ENCODE measurements at places on chromosomes 2 and 18.

DNA sequence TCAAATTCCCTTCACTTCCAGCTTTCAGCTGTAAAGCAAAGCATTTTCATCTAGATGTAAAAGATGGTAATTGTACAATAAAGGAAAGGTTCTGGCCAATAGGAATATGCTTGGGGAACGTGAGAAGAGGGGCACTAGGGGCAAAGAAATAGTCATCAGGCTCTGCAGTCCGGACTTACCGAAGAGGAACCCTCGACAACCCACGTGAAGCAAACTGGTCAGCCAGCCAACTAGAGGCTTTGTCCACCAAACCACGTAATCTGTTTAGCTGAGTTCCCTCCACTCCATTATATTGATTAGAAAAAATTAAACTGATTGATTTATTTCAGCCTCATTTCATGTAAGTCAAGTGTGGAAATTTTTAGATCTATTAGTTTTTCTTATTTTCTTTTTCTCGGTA lies 300.4 kb upstream of the FANCL start:
- DNase-seq: no peak

DNA sequence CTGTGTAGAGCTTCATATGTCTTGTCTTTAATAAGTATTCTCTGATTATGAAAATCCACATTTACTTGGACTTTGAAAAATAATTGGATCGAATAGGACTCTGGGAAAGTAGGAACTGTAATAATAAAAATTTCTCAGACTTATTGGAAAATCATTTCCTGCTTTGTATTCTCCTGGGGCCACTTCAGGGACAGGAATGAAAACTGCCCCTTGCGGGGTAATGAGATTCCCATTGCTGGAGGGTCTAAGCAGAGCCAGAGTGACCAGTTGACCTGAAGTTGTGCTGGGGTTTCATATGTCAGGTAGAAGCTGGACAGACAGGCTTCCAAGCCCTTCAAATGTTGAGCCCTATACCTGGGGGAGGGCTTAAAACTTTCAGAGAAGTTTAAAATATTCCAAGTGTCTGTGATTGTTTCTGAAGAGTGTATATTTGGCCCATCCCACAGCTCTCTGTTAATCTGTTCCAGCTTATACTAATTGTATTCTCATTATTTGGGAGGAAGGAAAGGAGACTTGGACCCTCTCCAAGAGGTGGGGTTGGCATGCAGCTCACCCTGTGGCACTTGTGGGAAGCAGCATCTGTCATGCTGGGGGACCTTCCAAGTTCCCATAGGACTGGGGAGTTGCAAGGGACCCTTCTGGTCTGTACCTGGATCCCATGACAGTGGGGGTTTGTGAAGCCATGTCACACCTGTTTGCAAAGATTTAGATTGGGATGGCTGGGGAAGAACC lies 268.7 kb upstream of the ATP5MC3 start:
- no peak for DNase-seq

DNA sequence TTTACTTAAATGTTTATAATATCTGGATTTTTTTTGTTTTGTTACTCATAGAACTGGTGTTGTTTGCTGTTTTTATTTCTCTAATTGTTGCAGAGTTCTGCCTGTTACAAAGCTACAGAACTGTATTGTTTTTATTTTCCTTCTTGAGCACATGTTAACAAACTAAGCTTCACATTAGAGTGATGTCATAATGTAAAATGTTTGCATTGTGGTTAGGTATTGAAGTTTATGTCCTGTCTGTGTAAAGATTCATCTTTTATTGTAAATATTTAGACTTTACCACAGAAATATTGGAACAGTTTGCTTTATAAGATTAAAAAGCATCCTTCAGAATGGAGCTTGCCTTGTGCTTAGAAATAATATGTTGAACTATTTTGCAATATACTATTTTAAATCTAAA lies 67.7 kb downstream of the CLIP4 start:
- DNase-seq: no peak

DNA sequence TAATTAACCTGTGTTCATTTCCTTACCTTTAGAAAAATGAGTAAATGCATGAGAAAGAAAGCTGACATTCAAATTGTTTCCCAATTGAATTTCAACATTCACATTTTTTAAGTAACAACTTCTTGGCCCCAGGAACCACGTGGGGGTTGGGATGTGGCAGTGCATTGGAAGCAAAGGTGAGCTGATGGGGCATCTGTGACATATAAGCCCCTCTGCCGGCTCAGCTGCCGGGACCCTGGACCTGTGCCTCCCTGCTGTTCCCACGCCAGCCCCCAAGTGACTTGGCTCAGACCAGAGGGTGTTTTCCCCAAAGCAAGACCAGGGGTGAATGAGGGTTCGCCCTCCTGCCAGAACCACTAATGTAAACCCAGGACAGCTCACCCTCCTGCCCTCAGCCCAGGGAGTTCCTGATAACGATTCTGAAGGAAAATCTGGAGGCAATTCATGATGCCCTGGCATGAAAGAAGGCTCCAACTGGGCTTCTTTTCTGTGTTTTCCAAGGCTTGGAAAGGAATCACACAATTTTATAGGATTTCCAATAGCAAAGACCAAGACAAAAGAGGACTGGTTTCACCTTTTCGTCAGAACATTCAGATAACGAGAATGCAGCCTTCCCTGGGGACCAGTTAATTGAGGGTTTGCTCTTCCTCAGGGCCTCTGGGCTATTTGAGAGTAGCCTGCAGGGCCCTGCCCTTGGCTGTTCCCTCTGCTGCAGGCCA lies 193.2 kb upstream of the TWIST2 start:
- no peak for DNase-seq

- DNase-seq: no peak
Measured at GRCh38 chr2:176128982-176129796, at the start of gene HOXD8. TSS of gene HOXD8 (plus strand) at chr2:176129705. CDS start at chr2:176130367, 662 bp downstream.

DNA sequence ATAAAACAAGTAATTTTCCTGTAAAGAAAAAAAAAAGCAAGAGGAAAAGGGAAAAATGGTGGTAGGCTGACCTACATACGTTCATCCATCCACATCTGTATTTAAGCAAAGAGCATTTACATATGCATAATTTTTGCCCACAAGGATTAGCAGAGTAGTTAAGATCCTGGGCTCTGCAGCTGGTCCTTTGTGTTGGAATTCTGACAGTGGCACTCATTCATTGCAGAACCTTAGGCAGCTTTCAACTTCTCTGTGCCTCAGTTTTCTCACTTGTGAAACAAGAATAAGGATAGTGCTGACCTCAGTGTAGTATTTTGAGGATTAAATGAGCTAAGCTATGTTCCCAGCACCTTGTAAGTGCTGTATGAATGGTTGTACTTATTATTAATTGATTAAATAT lies 211.3 kb downstream of the ARL4C start:
- DNase-seq: no peak

- no peak for DNase-seq
Measured at GRCh38 chr2:160493227-160494028, at the start of gene RBMS1. TSS of gene RBMS1 (minus strand) at chr2:160493807. CDS start at chr2:160493363, 444 bp downstream.

DNA sequence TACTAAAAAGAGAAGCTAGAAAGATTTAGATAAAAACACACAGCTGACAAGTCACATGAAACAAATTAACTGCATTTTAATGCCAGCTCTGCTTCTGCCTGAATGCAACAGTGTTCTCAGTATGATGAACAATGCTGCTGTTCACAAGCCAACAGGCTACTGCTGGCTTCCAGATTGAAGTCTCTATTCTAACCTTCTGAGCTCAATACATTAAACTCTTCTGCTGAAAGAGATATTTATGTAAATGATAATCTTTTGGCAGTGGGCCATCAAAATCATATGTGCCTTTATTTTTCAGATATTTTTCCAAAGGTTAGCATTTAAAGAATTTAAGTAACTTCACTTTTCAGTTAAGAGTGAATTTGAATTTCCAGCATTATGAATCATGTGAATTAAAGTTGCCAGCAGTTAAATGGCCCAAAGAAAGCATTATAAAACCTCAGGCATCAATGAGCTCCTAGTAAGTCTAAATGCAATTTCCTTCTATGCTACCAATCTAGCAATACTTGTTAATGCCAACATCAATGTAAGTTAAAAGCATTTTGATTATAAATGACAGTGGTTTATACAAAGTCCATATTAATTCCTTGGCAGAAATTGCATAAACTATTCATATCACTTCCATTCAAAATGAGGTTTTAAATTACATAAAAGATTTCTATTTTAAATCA lies 72.4 kb downstream of the ID2 start:
- no peak for DNase-seq

DNA sequence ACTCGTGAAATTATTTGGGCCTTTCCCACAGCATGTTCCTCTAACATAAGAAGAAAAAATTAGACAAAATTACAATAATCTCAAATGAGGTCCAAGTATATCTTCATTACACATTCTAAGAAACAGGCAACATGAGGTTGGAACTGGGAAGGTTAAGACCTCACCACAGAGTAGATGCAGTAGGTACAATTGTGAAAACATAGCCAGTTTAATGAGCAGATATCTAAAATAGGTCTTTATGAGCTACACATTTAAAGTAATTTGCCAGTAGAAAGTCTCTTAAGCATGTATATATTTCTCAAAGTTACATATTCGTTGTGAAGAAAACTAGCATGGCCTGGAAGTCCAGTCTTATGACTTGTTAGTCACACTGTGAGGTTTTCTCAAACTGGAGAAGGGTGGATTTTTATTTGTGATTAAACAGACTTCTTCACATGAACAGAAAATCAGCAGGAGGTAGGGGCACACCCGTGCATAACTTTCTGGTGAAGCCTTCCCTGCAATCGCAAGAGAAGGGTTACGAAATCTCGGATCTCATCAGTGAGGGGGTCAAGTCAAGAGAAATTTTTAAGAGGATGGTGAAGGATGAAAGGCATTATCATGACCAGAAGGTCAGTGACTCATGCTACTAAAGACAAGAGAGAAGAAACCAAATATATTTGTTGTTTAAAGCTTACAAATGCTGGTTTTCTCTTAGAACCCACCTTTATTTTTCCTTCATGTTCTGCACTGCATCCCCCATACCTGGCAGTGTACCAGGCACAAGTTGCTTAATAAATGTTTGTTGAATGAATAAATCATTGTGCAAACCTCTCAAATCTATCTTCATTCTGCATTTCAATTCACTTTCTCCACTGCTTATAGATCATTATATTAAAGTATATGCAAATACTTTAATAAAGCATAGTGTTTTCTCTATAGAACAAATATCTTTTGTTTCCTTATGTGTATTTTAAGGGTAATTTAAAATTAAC lies 5.1 kb upstream of the RAB27B start:
- DNase-seq: no peak

DNA sequence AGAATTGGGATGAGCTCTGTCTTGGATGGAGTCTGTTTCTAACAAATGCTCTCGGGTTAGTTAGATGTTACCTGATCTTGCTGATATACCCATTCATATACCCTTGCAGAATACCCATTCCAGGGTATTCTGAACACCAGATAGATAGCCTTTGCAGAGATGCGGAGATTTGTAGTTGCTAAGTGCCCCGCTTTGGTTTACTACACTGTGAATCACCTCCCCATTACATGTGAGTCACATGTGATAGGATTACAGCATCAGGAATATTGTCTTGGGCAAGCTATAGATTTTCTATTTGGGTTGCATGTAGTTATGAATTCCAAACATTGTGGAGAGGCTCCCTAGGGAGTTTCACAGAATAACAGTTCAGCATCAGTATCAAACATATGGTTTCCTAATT lies 3.8 kb downstream of the VSNL1 start:
- DNase-seq: no peak

DNA sequence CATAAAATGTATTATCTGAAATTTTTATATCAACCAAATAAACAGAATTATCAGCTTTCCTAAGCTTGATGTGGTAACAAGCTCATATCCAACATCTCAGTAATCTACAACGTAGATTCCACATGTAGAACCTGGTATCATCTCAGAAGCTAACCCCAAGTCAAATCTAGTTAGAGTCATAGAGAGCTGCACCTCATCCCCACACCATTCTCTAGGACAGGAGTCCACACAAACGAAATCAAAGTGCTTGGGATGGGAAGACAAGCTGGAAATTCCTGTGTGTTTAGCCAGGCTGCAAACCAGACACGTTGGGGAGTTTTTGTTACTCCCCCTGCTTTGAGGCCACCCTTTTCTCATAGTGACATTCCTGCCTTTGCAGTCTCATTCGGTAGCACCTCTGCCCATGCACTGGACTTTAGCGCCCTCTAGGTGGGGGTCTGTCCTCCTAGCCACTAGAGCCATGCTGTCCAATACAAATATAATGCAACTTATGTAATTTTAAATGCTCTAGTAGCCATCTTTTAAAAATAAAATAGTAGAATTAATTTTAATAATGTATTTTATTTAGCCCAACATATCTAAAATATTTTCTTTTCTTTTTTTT lies 28.1 kb upstream of the SATB2 start:
- no peak for DNase-seq

GRCh38 chr2:185644828-185645227 lies 93.8 kb upstream of the FSIP2 start:
- DNase-seq: no peak

GRCh38 chr2:113011108-113011507 lies 5.8 kb downstream of the IL36A start:
- DNase-seq: no peak

DNA sequence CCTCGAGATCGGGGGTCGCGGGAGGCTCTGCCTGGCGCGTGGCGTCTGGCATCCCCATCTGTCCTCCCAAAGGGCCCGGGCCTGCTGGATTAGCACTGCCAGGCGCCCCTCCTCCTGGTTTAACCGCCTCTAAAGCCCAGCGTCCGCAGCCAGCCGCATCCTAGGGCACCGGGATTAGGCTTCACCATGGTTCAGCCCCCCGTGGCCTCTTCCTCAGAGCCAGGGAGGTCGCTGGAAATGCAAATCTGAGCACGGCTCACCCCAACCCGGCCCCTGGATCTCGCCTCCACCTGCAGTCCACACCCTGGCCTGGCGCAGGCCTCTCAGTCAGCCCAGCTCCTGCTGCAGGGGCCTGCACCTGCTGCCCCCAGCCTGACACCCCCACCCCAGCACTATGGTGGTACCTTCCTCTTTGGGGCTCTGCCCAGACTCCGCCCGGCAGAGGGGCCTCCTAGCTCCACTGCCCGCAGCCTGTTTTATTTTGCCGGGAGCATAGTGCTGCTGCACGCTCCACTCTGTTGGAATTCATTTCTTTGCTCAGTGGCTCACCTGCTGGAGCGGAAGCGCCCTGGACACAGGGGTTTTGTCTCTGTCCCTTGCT lies 13.2 kb downstream of the PRELID3A start:
- DNase-seq: no peak

- no peak for DNase-seq
Measured at GRCh38 chr2:48558456-48558855, 28.5 kb downstream of the STON1 start.

DNA sequence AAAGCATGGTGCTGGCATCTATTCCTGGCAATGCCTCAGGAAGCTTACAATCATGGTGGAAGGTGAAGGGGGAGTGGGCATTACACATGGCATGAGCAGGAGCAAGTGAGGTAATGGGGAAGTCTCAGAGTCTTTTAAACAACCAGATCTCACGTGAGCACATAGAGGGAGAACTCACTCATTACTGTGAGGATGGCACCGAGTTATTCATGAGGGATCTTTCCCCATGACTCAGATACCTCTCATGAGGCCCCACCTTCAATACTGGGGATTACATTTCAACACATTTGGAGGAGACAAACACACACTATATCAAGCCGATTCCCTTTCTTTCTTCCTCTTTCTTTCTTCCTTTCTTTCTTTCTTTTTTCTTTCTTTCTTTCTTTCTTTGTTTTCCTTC lies 47.9 kb upstream of the FANCL start:
- no peak for DNase-seq

GRCh38 chr2:156512451-156512850 lies 76.3 kb downstream of the GPD2 start:
- DNase-seq: no peak

- no peak for DNase-seq
Measured at GRCh38 chr2:217739741-217740140, 263.1 kb downstream of the TNS1 start.

- DNase-seq: no peak
Measured at GRCh38 chr2:1550076-1550475, 136.8 kb downstream of the TPO start.

- DNase-seq: no peak
Measured at GRCh38 chr2:179749210-179749609, 112.2 kb downstream of the ZNF385B start.

All from activated CD8-positive, alpha-beta memory T cell treated with anti-CD3 and anti-CD28 coated beads for 1 hour (primary cell).